ENCODE measurements at places on chromosomes 5 and 9.
A peak's percentile ranks its signal among the peaks of the same experiment; 100 is the strongest.

DNA sequence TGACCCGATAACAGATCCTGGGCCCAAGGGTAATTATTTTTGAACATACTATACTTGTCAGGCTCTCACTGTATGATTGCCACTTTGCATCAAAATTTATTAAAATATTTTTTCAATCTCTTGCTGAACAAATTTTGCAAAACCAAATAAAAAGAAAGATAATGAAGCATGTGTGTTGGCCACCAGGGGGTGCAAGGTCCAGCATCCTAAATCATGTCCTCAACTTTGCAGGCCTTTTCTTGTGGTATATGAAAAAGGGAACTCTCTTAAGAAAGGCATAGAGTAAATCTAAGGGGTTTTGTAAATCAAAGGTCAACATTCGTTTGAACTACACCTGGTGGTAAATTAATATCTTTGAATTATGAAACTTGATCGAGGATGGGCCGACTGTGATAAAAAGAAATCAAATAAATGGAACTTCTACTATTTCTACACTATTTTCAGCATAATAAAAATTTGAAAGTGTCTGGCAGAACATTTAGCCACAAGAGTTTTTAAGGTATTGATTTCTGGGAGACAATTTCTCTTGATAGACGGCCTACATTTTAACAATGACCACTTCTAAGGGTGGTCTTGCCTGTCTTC, 676.5 kb downstream of the DMRTA1 start:
- no peak for DNase-seq

DNA sequence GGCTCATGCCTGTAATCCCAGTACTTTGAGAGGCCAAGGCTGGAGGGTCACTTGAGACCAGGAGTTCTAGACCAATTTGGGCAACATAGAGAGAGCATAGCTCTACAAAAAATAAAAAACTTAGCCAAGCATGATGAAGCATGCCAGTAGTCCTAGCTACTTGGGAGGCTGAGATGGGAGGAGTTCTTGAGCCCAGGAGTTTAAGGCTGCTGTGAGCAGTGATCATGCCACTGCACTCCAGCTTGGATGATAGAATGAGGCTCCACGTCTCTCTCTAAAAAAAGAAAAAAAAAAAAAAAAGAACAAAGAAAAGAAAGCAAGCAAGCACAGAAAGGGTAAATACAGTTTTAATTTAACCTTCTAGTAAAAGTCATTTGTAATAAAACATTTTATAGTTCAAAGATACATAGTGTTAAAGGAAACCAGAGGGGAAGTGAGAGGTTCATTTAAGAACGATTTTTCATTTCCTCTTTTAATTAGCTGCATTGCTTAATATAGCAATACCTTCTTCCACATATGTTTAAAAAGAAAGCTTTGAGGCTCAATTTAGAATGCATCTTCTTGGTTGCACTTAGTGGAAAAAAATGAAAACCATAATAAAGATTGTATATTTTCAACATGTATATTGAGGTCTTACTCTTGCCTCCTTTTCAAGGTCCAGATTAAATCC, 14.9 kb downstream of the GAPT start:
- no peak for DNase-seq

- no peak for DNase-seq
Measured at GRCh38 chr5:136780518-136780917, 415.2 kb upstream of the TRPC7 start.

DNA sequence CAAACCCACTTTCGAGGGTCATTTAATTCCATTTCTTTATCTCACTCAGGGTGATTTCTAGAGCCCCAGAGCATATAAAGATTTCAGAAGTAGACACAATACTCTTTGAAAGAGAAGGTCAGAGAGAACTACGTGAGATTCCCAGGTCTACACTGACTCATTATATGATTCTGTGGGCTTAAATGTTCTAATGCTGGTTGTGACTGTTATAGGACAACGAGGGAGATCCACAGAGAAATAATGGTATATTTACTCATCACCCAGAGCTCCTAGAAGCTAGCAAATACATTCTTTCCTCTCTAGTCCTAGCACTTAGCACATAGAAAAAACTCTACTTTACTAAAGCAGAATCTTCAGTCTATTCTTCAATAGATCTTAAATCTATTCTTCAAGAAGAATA, 39.4 kb upstream of the GRAMD2B start:
- DNase-seq = no peak

DNA sequence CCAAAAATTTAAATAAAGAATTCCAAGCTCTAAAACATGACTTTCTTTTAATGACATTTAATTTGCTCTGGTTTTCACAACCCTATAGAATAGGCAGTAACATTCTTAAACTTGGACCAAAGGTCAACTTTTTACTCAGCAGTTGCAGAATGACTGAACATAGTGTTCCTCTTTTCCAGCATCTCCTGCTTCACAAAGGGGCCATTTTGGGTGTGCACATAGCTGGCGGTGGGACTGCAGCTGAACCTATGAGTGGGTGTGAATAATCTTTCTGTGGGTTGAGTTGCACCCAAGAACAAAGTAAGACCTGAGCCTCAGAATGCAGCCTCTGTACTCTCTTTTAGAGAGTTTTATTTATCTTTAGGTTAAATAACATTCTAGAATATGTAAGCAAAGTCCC, 96.9 kb upstream of the HAPLN1 start:
- DNase-seq = no peak

- no peak for DNase-seq
Measured at GRCh38 chr9:83280268-83280667, 217.3 kb upstream of the RASEF start.

- no peak for DNase-seq
Measured at GRCh38 chr5:181166812-181167733, 19.7 kb downstream of the OR2V2 start.

DNA sequence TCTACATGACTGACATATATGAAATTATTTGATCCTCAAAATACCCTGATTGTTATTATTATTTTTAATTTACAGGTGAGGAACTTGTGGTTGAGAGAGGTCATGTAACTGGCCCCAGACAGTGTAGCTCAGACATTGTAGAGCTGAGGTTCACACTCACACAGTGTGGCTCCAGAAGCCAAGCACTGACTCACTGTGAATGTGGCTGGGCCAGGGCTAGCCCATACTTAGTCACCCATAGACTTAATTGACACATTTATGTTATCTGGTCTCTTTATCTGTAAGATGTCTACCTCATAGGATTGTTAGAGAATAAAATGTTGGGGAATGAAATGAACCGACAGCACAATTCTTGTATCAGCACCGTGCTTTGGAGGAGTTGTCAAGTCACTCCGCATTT, 24.9 kb upstream of the CCDC112 start:
- DNase-seq = no peak

DNA sequence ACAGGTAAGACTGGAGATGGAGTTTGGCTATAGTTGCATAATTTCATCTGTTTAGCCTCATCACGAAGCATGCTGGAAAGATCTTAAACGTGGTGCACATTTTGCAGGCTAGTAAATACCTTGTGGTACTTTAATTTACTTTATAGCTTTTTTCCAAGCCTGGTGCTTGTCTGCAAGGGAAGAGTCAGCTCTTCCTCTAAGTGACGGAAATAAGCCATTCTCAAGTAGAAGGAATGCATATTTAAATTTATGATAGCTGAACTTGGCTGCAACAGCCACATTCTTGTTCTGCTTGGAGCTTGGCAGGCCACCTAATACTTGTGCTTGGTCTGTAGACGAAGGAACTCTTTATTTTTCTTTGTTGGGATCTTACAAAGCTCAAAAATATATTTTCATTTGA, 188.0 kb upstream of the PIK3R1 start:
- no peak for DNase-seq

DNA sequence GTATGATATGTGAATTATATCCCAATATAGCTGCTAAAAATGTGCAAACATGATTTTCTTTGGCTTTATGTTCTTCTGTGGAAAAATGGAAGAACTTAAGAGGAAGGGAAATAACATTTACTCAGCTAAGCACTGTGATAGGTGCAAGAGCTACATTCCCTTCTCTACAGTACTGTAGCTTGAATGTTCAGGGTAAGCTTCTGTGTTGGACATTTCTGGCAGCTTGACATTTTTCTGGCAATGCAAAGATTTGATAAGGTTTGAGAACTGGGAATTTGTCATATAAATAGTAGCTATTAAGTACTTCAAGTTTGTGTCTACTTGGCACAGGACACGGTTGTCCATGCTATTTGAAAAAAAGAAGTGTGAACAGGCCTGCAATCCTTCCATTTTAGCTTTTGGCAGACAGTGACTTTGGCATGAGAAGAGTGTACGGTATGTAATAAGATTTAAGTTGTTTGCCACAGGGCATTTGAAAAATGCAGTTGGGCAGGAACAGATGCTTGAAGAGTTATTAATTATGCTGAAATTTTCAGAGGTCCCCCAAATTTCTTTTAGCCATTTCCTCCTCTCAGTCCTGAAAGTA, 77.6 kb downstream of the KIF4B start:
- DNase-seq = no peak

- peak; percentile 60 for DNase-seq
Measured at GRCh38 chr5:19987612-19988361, at the start of gene CDH18. TSS of gene CDH18 (minus strand) at chr5:19988200. CDS start at chr5:19838986, 149,214 bp downstream.

GRCh38 chr9:99489060-99489413, 267.0 kb downstream of the SEC61B start:
- no peak for DNase-seq

DNA sequence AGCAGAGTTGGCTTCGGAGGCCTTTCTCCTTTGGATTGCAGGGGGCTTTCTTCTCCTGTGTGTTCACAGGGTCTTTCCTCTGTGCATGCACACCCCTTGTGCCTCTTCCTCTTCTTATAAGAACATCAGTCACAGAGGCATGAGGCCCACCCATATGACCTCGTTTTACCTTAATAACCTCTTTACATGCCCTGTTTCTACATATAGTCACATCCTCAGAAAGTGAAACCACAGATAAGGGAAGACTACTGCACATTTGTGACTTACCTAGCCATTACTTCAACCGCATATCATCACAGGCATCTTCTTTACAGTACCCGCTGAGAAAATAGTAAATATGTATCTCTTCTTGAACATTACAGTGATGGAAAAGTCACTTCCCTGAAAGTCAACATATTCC, 204.9 kb upstream of the TARS1 start:
- DNase-seq = no peak

GRCh38 chr5:108670591-108671289, 77.0 kb upstream of the FER start:
- DNase-seq = no peak

GRCh38 chr5:32339198-32339597, 26.5 kb upstream of the MTMR12 start:
- no peak for DNase-seq

DNA sequence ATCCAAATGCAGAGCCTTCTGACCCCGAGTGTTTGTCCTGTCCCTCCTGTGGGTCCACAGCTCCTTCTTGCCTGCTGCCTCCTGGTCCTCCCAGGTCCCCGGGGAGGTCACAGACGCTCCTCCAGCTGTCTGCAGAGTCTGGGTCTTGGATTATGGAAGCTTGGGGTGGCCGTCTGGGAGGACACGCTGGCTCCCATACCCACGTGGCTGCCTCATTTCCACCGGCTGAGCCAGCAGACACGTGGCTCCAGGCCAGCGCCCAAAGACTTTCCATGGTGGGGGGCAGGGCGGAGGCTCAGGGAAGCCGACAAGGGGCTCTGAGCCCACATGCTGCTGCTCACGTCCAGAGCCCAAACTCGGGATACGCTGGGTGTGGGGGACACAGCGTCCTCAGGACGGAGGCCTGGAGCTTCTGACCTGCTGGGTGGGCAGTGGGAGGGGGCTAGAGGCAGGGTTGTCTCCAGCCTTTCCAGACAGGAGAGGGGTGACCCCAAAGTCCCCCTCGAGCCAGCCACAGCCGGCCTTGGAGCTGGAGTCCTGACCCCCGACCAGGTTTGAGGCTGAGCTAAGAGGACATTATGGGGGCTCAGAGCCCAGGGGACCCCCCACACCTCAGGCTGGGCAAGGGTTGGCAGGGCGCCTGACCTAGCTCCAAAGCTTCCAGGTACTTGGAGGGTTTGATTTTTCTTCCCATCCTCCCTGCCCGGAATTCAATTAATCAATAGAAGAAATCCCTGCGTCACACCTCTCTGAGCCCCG, 24.2 kb upstream of the RNU6ATAC start:
- DNase-seq = peak; percentile 71

GRCh38 chr5:30112867-30113266, 1080.6 kb upstream of the CDH6 start:
- no peak for DNase-seq

DNA sequence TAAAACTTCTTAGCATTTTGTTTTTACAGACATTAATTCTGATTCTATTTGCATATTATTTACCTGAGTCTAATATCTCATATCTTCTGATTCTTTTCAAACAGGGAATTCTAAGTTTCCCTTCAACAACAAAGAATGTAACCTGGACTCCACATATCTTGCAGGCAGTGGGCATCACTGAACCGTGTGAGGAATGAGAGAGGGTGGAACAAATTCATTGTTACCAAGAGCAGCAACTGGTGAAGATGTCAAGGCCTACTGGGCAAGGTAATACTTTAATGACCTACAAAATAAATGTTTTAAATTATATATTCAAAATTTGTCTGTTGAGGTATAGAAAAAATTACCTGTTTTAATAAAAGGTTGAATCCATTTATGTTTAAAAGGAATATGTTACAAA, 455.3 kb upstream of the TUSC1 start:
- no peak for DNase-seq

DNA sequence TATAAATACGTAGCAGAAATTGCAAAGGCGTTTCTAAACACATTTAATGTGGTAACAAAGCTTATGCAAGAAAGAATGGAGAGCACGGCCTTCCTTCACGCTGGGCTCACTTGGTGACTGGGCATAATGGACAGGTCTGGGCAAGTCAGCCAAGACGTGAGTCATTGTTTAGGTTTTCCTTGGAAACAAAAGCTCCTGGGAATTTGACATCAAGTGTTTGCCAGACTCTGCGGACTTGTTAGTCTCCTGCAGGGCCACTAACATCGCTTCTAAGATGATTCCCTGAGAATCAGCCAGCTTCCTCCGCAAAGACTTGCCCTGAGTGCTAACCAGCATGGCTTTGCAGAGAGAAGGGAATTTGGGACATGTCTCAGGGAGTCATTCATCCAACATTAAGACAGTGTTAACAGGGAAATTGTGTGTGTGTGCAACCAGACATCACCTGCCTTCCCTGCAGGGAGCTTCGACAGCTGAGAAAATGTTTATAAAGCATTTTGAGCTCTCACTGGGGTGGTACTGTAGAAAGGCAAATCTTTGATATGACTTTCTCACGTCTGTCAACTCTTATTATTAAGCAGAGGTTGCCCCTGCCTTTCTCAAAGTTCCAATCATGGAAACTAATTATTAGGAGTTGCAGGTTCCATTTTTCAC, 182.5 kb downstream of the NTRK2 start:
- no peak for DNase-seq

DNA sequence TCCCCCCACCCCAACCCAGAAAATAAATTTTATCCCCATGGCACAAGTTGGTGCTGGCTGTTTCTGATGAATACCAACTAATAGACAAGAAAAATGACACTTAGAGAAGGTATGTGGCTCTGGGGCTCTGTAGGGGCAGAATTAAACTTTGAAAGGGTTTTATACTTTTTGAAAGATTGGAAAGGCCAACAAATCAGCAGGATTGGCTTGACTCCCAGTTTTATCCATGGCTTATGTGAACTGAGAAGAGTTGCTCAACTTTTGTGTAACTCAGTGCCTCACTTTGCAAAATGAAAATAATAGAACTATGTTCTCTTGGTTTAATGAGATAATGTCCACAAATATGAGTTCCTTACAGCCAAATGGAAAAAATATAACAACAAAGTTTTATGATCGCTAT, 288.9 kb upstream of the KIF2A start:
- DNase-seq = no peak

GRCh38 chr5:83554686-83555085, 83.1 kb downstream of the VCAN start:
- no peak for DNase-seq
